ENCODE measurements at places on chromosomes 6 and 20. TPM values are rescaled to one million over a fixed set of nuclear protein-coding genes. Genes with fewer than 3 reads are reported as not detected.
A peak's percentile ranks its signal among the peaks of the same experiment; 100 is the strongest.

DNA sequence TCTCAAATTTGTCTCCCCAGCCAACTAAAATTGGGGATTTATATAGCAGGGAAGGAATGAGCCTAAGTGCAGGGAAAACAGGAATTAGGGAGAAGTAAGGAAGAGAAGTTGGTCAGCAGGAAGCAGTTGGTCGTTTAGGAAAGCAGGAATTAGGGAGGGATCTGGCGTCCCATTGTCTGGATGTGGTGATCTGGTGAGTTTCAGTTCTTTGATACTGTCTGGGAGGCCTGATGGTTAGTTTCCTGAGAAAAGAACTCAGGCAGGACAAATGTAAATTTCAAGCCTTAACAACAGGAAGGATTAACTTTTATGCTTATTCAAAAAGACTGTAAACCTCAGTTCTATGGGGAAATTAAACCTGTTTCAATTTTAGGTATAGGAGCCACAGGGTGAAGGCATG lies 116.2 kb upstream of the PRL start:
- no peak overlapping the region for H3K4me3 ChIP-seq
- DNase-seq = no peak
- H3K4me1 ChIP-seq = no peaks in the 10 kb centered on the region
- no peak overlapping the region for H3K27ac ChIP-seq
- no peaks in the 10 kb centered on the region for H3K27me3 ChIP-seq
- no peaks in the 10 kb centered on the region for H3K36me3 ChIP-seq

DNA sequence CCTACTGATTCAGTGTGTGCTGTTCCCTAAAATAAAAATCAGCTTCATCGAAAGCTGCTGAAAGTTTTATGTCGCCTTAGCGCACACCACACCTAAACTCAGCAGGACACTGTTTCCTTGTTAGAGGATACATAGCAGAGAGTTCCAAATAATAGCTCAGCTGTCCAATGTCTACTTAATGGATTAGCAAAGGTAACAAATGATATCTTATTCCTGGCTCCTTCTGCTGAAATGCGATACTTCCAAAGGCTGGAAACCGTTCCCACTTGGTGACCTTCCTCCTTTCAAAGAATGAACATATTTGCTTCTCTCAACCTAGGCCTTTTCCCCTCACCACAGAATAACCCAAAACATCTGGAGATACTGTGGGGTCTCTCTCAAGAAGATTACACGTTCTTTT lies 189.5 kb upstream of the GMDS start:
- peaks cover 37% of the 10 kb centered on the region for H3K4me1 ChIP-seq
- H3K4me3 ChIP-seq = no peak overlapping the region
- peak overlapping the region; percentile 83 for H3K27ac ChIP-seq

- DNase-seq = peak; percentile 61
- H3K4me3 ChIP-seq = peak overlapping the region; percentile 95
- H3K36me3 ChIP-seq = peaks cover 4% of the 10 kb centered on the region
- H3K27ac ChIP-seq = peak overlapping the region; percentile 87
- no peaks in the 10 kb centered on the region for H3K27me3 ChIP-seq
These were observed 1.4 kb upstream of the TRIM39 start for GRCh38 chr6:30325150-30325872.

GRCh38 chr20:59643615-59644061 lies 39.3 kb downstream of the PHACTR3 start:
- no peak overlapping the region for H3K4me3 ChIP-seq
- DNase-seq = no peak
- peaks cover 46% of the 10 kb centered on the region for H3K27me3 ChIP-seq
- H3K4me1 ChIP-seq = no peaks in the 10 kb centered on the region

DNA sequence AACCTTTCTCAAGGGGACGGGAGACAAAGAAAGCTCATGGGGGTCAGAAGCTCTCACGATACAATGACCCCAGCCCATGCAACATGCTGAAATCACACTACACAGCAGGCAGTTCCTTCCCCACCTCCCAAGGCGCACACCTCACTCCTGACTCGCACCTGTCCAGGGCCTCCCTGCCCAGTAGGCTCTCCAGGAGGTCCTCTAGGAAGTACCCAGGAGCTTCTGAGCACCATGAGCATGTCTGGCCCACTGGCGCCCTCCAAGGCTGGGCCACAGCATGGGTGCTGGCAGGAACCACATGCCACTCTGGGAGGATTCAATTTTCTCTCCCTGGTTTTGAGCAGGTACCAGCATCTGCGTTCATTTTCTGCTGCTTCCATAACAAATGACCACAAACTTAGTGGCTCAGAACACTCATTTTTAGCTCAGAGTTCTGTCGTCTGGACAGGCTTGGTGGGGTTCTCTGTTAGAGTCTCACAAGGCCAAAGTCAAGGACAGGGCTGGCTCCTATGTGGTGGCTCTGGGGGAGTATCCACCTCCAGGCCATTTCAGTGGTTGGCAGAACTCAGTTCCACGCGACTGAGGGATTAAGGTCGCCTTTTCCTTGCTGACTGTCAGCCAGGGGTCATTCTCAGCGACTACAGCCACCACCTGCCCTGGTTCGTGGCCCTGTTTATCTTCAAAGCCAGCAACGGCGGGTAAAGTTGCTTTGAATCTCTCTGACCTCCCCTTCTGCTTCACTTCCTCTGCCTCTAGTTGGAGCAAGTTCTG lies 32.7 kb downstream of the ACSS1 start:
- H3K4me3 ChIP-seq = no peak overlapping the region
- H3K27ac ChIP-seq = no peak overlapping the region
- H3K36me3 ChIP-seq = no peaks in the 10 kb centered on the region
- H3K27me3 ChIP-seq = no peaks in the 10 kb centered on the region

GRCh38 chr6:116170358-116171057 lies 44.6 kb upstream of the COL10A1 start:
- no peaks in the 10 kb centered on the region for H3K4me1 ChIP-seq
- peak; percentile 1 for DNase-seq
- H3K36me3 ChIP-seq = no peaks in the 10 kb centered on the region
- H3K27ac ChIP-seq = no peak overlapping the region
- no peak overlapping the region for H3K4me3 ChIP-seq

GRCh38 chr20:35235881-35236280 lies 9.4 kb downstream of the MMP24 start:
- H3K4me1 ChIP-seq = no peaks in the 10 kb centered on the region
- H3K4me3 ChIP-seq = no peak overlapping the region
- no peak for DNase-seq
- no peaks in the 10 kb centered on the region for H3K27me3 ChIP-seq
- no peak overlapping the region for H3K27ac ChIP-seq
- H3K36me3 ChIP-seq = no peaks in the 10 kb centered on the region

GRCh38 chr6:35629876-35630378 lies 58.8 kb downstream of the FKBP5 start:
- H3K4me3 ChIP-seq = no peak overlapping the region
- H3K4me1 ChIP-seq = peaks cover 5% of the 10 kb centered on the region
- DNase-seq = peak; percentile 17
- no peaks in the 10 kb centered on the region for H3K36me3 ChIP-seq

DNA sequence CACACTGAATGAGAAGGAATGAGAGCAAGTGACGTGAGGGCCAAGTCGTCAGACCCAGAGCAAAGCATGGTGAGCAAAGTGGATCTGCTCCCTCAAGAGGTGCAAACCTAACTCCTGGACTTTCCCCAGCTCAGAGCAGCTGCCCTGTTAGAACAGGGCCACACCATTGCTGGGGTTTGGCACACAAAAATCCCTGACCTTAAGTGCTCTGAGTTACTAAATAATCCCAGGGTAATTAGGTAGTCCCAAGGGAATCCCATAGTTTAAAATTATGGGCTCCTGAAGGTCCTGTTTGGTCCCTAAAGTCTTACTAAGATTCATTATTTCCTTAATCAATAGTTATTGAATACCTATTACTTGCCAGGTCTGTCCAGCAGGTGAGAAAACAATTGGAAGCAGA lies 165.1 kb upstream of the TNFAIP3 start:
- no peak overlapping the region for H3K4me3 ChIP-seq
- no peak overlapping the region for H3K27ac ChIP-seq
- no peaks in the 10 kb centered on the region for H3K36me3 ChIP-seq
- H3K27me3 ChIP-seq = no peaks in the 10 kb centered on the region
- H3K4me1 ChIP-seq = peaks cover 10% of the 10 kb centered on the region

DNA sequence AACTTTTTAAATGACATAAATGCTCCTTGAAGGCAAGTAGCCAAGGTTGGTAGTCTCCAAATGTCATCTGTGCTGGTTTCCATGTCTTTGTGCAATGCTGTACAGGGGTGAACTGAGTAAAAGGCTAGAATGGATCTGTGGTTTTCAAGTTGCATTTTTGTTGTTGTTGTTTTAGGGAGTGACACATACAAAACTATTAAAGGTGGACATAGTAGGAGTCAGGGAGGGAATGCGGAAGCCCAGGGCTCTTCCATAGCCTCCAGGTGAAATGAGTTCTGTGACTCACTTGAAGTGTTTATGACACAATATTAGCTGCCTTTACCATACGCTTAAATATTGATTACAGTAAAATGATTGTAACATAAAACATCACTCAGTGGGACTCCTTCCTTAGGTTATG lies 22.5 kb upstream of the QKI start:
- peaks cover 32% of the 10 kb centered on the region for H3K4me1 ChIP-seq
- peak; percentile 92 for DNase-seq
- H3K27ac ChIP-seq = peak overlapping the region; percentile 81
- H3K36me3 ChIP-seq = no peaks in the 10 kb centered on the region
- H3K4me3 ChIP-seq = peak overlapping the region; percentile 56

DNA sequence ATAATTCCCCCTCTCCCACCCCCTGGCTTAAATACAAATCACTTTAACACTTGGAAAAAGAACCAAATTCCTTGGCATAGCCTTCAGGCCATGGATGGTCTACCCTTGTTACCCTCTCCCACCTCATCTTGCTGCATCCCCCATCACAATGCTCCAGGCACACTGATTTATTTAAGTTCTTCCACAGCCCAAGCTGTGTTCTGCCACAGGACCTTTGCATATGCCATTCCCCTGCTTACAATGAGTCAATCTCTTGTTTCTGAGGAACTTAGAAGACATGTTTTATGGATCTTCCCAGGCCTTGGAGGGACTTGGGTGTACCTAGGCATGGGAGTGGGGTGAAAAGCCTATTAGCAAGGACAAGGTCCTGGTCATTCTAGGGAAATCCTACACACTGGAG lies 6.2 kb upstream of the MAFB start:
- no peak for DNase-seq
- H3K27me3 ChIP-seq = 0 out of 2 replicates have a peak, but pooled peaks cover 9% of the 10 kb centered on the region
- no peaks in the 10 kb centered on the region for H3K36me3 ChIP-seq

GRCh38 chr6:28134015-28134414 lies 7.7 kb upstream of the ZKSCAN8 start:
- H3K27ac ChIP-seq = no peak overlapping the region
- peaks cover 14% of the 10 kb centered on the region for H3K4me1 ChIP-seq
- DNase-seq = peak; percentile 61
- no peaks in the 10 kb centered on the region for H3K27me3 ChIP-seq
- H3K4me3 ChIP-seq = no peak overlapping the region

- H3K27me3 ChIP-seq = no peaks in the 10 kb centered on the region
- no peak overlapping the region for H3K4me3 ChIP-seq
- no peaks in the 10 kb centered on the region for H3K4me1 ChIP-seq
- DNase-seq = no peak
These were observed 43.3 kb downstream of the IRAK1BP1 start for GRCh38 chr6:78910591-78911171.

DNA sequence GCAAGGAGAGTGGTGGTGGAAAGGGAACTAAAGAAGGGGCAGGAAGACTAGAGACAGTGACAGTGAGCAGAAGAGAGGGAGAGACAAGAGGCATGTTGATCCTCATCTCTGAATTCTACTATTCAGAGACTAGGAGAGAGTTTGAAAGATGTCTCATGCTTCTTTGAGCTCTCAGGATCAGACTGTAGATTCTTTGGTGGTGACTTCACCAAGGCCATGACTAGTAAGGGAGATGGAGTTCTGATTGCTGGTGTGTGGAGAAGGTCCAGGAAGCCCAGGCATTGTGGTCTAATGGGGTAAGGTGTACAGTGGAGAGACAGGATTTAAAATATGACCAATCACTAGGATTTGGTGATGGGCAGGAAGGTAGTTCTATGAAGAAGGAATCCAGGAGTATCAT lies 713 bp downstream of the WFDC9 start:
- peaks cover 5% of the 10 kb centered on the region for H3K27me3 ChIP-seq
- H3K36me3 ChIP-seq = no peaks in the 10 kb centered on the region
- no peak overlapping the region for H3K27ac ChIP-seq
- H3K4me1 ChIP-seq = no peaks in the 10 kb centered on the region

DNA sequence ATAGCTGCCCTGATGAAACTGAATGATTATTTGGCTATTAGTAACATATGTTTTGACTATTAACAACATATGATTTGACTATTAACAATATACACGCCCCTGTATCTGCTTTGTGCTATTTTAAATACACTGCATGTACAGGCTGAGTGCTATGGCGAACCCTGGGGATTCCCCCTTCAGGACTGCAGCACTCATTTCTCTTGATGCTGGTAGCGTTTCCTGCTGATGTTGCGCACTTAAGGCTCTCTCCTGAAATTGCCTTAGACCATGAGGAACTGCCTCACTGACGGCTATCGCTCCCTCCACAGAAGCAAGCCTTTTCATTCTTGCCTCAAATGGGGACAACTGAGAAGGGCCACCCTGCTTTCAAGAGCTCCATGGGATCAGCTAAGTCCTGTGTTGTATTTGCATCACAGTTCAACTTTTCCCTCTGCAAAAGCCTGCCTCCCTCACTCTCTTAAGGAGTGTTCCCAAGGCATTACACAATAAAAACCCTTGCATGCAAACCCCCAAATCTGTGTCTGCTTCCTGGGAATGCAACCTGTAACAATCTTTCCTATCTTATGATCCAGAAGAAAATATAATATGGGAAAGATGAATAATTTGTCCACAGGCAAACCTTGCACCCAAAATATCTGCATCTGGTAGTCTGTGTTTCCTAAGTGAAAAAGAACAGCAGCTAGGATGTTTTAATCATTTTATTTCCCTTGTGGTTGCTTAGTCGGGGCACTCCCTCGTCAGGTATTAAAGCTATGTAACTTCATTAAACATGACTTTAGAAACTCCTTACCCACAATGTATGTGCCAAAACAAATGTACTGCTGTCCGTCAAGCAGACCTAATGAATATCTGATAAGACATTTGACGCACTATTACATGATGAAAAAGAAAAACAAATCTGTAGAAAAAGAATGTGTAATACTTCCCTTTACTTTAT lies 456.4 kb downstream of the COL12A1 start:
- H3K4me3 ChIP-seq = no peak overlapping the region
- H3K27ac ChIP-seq = peak overlapping the region; percentile 52
- peak; percentile 66 for DNase-seq
- H3K36me3 ChIP-seq = no peaks in the 10 kb centered on the region
- no peaks in the 10 kb centered on the region for H3K27me3 ChIP-seq

DNA sequence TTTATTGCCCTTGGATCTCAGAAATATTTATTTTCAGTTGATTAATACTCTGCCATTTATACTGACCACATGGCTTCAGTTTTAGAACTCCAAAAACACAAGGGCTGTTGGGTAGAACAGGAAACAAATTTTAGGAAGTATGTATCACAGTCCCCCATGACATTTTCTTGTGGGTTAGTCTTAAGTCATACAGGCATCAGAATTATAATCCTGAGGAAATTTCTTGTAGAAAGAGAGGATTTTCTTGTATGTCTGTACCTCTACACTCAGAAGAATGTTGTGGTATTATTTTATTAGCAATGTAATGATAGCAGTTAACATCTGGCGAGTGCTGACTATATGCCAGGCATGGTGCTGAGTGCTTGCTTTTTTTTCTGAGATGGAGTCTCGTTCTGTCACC lies 302.9 kb downstream of the CLIC5 start:
- H3K4me1 ChIP-seq = peaks cover 37% of the 10 kb centered on the region
- no peaks in the 10 kb centered on the region for H3K36me3 ChIP-seq
- H3K27ac ChIP-seq = no peak overlapping the region
- no peak for DNase-seq
- no peaks in the 10 kb centered on the region for H3K27me3 ChIP-seq
- no peak overlapping the region for H3K4me3 ChIP-seq

Gene C20orf141
- not detected for total RNA-seq

Gene LIME1
- total RNA-seq = 18.6 TPM

Gene PAK5
- total RNA-seq = not detected

Gene TINAG
- not detected for total RNA-seq

Gene BPIFB2
- total RNA-seq = not detected

Gene POM121L2
- total RNA-seq = not detected

Gene SLC32A1
- total RNA-seq = not detected

Gene DOK5
- total RNA-seq = not detected
